ENCODE measurements at places on chromosomes 11 and 22.

GRCh38 chr11:134332782-134333181, 994 bp downstream of the GLB1L2 start:
- DNase-seq: no peak

GRCh38 chr11:104219096-104219495, 55.1 kb upstream of the PDGFD start:
- DNase-seq: no peak

DNA sequence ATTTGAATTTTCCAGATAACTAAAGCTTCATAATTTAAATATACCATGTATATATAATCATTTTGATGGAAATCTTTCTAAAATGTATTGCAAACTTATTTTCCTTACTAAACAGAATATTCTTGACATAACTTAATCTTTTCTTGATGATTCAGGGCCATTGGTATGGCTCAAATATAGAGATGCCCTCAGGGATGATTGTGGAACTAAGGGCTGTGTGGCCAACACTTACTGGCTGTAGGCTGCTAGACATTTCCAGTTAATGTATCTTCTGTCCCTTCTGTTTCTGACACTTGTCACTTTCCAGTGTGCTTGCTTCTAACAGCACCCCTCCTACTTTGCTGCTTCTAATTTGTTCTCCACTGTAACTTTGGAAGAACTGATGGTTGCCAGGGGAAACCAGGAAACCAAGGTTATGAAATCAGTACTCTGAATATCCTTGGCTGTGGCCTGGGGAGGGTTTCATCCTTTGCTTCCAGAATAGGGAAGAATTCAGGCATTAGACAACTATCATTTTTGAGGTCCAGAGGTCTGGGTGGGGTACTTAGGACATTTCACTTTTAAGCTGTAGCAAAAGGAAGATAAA, 697.2 kb downstream of the ETS1 start:
- DNase-seq: peak; percentile 2

DNA sequence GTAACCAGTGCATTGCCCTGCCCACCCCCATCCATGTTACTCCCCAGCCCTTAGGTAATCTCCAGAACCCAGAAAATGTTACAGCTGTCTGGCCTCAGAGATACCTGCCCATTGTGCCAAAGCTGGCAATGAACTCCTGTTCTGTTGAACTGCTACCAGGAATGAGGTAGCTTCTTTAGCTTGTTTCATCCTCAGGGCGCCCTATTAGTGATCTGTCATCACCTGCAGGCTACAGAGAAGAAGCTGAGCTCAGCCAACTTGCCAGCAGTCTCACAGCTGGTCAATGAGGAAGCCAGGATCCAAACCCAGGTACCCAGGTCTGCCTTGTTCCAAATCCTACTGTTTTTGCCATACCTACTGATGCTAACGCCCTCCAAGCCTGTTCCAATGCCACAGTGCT, 88.7 kb downstream of the GALNT18 start:
- DNase-seq: no peak

Measured in HS-27A (cell line).